ENCODE measurements at places on chromosomes 11 and 22.

DNA sequence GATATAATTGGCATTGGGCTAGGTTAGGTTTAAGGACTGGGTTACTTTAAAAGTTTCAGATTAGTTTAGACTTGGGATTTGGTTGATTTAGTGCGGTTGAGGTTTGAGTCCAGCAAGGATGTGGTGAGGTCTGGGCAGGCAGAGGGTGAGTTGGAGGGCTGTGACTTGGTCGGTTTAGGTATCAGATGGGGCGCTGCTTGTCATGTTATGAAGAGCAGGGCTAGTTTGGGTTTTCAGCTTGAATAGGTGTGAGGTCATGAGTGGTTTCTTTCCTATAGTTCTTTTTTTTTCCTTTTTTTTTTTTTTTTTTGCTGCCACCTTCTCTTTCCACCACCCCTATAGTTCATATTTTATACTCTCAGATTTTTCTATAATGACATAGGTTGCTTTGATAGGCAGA, 4.8 kb downstream of the CLCF1 start:
- no peak for DNase-seq

DNA sequence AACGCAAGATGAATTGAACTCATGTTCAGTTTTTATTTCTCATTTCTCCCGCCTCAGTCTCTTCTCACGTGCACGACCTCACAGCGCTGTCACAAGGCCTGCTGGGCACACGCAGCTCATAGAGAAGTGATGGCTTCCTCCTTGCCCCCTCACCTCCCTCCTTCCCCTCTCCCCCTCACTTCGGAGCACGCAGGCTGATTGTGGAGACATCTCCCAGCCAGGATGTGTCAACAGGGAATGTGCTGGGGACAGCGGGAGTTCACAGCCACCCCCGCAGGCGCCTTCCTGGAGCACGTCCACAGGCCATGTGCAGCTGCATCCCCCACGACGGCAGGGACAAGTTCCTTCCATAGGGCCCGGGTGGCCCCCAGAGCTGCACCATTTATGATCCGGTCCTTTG, 29.1 kb upstream of the KRTAP5-6 start:
- DNase-seq = no peak

GRCh38 chr11:70504246-70505020, 106.1 kb downstream of the CTTN start:
- DNase-seq = no peak

- DNase-seq = peak; percentile 59
These were observed 129.4 kb upstream of the PAX6 start for GRCh38 chr11:31940371-31941037.

GRCh38 chr22:47357086-47357485, 594.6 kb downstream of the TBC1D22A start:
- no peak for DNase-seq

All from AG10803 (cell line).